ENCODE measurements at places on chromosomes 12 and 14. TPM values are rescaled to one million over a fixed set of nuclear protein-coding genes. Genes with fewer than 3 reads are reported as not detected.

DNA sequence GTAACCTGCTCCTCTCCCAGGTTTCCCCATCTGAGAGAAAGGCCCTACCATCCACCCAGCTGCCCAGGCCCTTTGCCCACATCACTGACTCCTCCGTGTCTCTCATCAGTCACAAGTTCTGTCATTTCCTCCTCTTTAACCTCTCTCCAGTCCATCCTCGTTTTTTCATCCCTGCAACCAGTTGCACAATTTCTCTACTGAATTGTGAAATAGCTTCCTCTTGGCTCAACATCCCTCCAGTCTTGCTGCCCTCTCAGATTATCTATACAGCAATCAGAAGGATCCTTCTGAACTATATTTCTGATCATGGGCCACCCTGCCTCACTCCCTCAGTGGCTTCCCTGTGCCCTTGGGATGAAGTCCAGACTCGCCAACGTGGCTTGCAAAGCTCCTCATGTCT is 6.8 kb downstream of the FAM161B start:
- no peaks in the 10 kb centered on the region for H3K27me3 ChIP-seq
- no peak for ATAC-seq
- peaks cover 7% of the 10 kb centered on the region for H3K36me3 ChIP-seq
- H3K4me3 ChIP-seq: no peak overlapping the region

DNA sequence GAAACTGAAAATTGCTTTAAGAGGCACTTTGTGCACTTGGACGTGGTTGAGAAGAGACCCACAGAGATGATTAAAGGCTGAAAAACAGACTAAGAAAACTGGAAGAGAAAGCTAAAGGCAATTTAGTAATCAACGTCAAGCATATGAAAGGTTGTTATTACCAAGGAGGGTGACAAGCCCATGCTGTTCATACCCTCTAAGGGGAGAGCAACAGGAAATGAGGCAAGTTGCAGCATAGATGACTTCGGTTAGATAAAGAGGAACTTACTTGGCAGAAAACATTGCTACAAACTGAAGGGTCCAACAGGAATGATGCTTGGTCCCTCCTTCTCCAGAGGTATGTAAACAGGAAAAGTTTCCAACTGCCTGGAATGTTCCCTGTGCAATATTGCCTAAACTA is 107.8 kb downstream of the DUSP6 start:
- H3K4me3 ChIP-seq: peak overlapping the region; percentile 74
- ATAC-seq: peak; percentile 86

GRCh38 chr14:77148510-77149231 is 7.1 kb upstream of the ZDHHC22 start:
- H3K27me3 ChIP-seq: peaks cover 32% of the 10 kb centered on the region
- H3K4me3 ChIP-seq: no peak overlapping the region
- no peaks in the 10 kb centered on the region for H3K4me1 ChIP-seq
- H3K36me3 ChIP-seq: no peaks in the 10 kb centered on the region

DNA sequence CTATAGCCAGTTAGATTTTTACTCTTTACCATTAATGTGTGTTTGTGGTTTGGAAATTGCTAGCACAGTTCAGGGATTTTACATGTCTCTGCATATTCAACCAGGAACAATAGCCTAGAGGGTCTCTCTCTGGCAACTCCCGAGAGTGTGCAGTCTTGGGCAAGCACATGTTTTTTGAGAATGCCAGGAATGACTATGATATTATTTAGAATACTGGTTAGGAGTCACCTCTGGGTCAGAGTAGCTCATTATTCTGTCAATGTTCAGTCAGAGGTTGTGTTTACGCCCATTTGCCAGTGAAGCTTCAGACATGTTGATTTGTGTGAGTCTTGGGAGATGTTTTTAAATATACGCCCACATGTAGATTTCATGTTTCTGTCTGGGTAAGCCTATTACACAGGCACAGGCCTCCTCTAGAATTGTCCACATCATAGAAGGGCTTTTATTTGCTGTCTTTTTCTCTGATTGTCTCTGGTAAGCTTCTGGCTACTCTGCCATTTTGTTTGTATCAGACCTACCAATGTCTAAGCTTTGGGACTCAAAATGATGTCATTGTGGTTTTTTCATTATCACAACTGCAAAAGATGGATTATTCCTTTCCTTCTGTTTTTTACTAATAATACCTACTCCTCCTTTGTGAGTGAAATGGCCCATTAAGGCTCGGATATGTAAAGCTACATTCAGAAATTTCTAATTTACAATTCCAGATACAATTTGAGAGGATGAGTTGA is 203.1 kb upstream of the PPFIA2 start:
- H3K27me3 ChIP-seq: no peaks in the 10 kb centered on the region
- no peak overlapping the region for H3K27ac ChIP-seq
- H3K36me3 ChIP-seq: no peaks in the 10 kb centered on the region
- no peak overlapping the region for H3K4me3 ChIP-seq
- H3K4me1 ChIP-seq: no peaks in the 10 kb centered on the region

DNA sequence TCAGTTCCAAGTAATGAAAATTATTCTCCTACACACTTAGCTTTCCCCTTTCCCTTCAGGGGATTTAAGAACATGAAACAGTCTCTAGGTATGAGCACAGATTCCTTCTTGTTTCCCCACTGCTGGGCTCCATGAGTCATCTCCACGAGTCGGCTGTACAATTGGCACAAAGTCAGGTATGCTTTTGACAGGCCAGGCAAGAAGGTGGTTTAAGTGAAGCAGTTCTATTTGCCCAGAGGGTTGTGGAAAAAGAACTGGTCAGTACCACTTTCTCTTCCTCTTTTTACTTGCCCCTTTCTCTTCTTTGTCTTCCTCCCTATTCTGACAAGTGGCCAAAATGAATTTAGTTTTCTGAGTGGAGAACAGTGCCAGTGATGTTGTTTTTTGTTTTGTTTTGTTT is 16.3 kb downstream of the DYNC1H1 start:
- H3K4me3 ChIP-seq: no peak overlapping the region
- H3K4me1 ChIP-seq: peaks cover 5% of the 10 kb centered on the region

DNA sequence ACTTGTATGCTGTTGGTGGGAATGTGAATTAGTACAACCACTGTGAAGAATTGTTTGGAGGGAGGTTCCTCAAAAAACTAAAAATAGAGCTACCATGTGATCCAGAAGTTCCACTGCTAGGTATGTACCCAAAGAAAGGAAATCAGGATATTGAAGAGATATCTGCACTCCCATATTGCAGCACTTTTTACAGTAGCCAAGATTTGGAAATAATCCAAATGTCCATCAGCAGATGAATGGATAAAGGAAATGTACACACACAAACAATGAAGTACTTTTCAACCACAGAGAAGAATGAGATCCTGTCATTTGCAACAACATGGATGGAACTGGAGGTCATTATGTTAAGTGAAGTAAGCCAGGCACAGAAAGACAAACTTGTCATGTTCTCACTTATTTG is 25.9 kb downstream of the TIGAR start:
- ATAC-seq: no peak
- no peak overlapping the region for H3K4me3 ChIP-seq
- peak overlapping the region; percentile 57 for H3K27ac ChIP-seq
- peaks cover 51% of the 10 kb centered on the region for H3K36me3 ChIP-seq

The GUCY2C gene
- total RNA-seq: not detected

GRCh38 chr12:132111654-132112304 is 32.3 kb downstream of the DDX51 start:
- H3K36me3 ChIP-seq: peaks cover 66% of the 10 kb centered on the region
- ATAC-seq: no peak
- no peaks in the 10 kb centered on the region for H3K4me1 ChIP-seq
- no peak overlapping the region for H3K4me3 ChIP-seq

DNA sequence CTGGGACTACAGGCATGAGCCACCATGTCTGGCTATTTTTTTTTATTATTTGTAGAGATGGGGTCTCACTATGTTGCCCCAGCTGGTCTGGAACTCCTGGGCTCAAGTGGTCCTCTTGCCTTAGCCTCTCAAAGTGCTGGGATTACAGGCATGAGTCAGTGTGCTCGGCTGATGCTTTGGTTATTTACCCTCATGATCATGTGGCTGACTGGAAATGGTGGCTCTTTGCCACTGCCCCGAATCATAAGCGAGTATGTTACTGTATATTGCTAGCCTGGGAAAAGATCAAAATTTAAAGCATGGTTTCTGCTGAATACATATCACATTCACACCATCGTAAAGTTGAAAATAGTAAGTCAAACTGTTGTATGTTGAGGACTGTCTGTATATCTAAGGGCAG is 101.1 kb downstream of the RGS6 start:
- H3K27me3 ChIP-seq: peaks cover 10% of the 10 kb centered on the region
- H3K36me3 ChIP-seq: no peaks in the 10 kb centered on the region
- no peak overlapping the region for H3K27ac ChIP-seq
- no peaks in the 10 kb centered on the region for H3K4me1 ChIP-seq

DNA sequence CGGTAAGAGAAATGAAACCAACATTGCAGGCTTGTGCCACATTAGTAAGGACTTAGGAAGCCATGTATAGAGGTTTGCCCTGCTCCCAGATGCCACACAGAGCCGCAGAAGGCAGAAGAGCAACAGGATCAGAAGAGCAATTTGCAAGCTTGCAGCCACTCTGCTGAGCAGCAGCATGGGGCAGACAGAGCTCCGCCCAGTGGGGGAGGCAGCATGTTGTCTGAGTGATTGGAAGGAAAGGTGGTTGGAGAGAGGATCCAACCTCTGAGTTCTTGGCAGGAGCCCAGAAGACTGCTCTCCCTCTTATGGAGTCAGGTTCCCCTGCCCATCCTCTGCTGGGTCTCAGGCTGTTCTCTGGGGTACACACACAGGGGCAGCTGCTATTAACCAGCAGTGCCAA is 2.3 kb upstream of the KRT6A start:
- H3K36me3 ChIP-seq: no peaks in the 10 kb centered on the region
- H3K4me1 ChIP-seq: no peaks in the 10 kb centered on the region

DNA sequence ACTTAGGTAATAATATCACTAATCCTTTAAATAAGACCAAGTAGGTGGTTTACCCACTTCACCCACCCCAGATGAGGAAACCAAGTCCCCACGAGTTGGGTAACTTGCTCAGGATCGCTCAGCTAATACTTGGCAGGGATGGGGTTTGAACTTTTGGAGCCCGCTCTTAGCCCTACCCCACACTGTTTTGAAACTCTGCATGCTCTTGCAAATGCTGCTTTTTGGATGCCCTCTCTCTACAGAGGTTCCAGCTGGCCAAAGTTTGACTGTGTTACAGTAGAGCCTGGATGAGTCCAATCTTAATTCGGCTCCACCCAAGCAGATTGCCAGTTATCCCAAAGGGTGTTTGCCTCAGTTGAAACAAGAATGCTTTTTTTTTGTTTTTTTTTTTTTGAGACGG is 6.8 kb downstream of the PLEKHG3 start:
- no peak overlapping the region for H3K27ac ChIP-seq
- H3K4me3 ChIP-seq: peak overlapping the region; percentile 85
- H3K36me3 ChIP-seq: no peaks in the 10 kb centered on the region
- no peaks in the 10 kb centered on the region for H3K27me3 ChIP-seq

GRCh38 chr12:52036587-52037171 is 14.6 kb upstream of the NR4A1 start:
- H3K4me3 ChIP-seq: peak overlapping the region; percentile 77
- peak; percentile 58 for ATAC-seq
- no peaks in the 10 kb centered on the region for H3K27me3 ChIP-seq
- H3K27ac ChIP-seq: peak overlapping the region; percentile 20
- no peaks in the 10 kb centered on the region for H3K36me3 ChIP-seq

The SMCO2 gene
- not detected for total RNA-seq

DNA sequence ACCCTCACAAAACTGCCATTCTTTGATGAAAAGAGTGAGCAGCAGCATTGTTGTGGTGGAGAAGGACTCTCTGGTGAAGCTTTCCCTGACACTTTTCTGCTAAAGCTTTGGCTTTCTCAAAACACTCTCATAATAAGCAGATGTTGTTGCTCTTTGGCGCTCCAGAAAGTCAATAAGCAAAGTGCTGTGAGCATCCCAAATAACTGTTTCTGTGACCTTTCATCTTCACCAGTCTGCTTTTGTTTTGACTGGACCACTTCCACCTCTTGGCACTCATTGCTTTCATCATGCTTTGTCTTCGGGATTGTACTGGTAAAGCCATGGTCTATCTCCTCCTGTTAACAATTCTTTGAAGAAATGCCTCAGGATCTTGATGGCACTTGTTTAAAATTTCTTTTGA is 424.7 kb upstream of the TMPO start:
- no peaks in the 10 kb centered on the region for H3K4me1 ChIP-seq
- H3K4me3 ChIP-seq: no peak overlapping the region
- H3K36me3 ChIP-seq: no peaks in the 10 kb centered on the region
- H3K27ac ChIP-seq: no peak overlapping the region
- ATAC-seq: no peak
- peaks cover 12% of the 10 kb centered on the region for H3K27me3 ChIP-seq

DNA sequence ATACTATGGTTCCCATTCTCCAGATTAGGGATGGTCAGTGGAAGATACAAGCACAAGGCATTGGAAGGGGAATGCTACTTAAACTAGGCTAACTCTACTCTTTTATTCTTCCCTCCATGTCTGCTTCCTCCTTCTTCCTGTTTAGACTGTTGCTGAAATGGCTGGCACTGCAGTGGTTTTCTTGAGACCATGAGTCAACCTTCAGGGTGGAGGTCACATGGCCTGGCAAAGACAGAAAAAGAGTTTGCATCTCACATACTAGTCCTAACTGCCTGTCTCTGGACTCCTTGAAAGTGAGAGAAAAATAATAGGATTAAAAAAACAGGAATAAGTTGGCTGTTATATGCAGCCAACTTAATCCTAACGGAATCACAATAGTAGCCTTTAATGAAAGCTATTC is 37.0 kb downstream of the ALDH1L2 start:
- no peaks in the 10 kb centered on the region for H3K4me1 ChIP-seq
- peak; percentile 76 for ATAC-seq
- no peaks in the 10 kb centered on the region for H3K27me3 ChIP-seq
- H3K36me3 ChIP-seq: no peaks in the 10 kb centered on the region
- H3K4me3 ChIP-seq: no peak overlapping the region
- no peak overlapping the region for H3K27ac ChIP-seq

The MYF6 gene
- not detected for total RNA-seq

DNA sequence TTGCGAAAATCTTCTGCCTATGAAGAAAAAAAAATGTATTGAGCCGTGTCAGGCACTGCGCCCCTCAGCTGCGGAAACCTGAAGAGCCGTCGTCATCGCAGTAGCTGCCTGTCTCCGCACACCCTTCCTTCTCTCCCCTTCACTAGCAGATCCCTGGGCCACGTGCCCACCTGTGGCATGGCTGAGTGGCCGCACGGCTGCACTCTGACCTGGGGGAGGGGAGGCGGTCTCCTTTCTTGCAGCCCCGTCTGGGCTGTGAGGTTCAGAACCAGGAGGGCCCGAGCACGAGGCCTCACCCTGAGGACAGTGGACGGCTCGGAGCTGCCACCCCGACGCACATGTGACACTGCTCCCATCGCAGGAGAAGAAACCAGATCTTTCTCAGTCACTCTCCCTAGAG is 24.9 kb downstream of the PGAM5 start:
- no peak overlapping the region for H3K4me3 ChIP-seq
- no peaks in the 10 kb centered on the region for H3K27me3 ChIP-seq

The GPR135 gene
- total RNA-seq: 2.1 TPM

DNA sequence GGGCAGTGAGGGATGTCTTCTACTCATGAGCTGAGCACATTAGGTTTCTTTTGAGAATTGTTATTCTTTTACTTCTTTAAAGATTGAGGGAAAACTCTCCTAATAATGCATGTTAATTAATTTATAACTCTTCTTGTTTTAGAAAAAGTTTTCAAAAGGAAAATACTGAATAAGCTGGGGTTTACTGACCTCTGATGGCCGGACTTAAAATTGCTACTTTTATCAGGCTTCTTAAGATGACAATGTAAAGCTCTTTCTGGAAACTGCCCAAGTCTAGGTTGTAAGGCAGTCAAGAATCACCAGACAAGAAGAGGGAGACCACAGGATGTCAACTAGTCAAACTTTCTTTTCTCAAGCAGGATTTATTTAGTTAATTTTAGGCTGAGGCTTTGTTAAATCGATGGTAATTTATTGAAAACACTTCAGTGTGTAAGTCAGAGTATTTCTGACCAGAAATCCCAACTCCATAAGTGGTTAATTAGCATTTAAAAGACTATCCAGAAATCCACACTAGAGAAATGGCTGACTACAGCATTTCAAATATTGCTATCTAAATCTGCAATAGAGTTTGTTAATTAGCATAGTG is 82.1 kb downstream of the AVPR1A start:
- H3K4me3 ChIP-seq: no peak overlapping the region
- H3K27ac ChIP-seq: no peak overlapping the region
- H3K4me1 ChIP-seq: no peaks in the 10 kb centered on the region
- no peaks in the 10 kb centered on the region for H3K36me3 ChIP-seq

Data from activated T-helper 17 cell treated with anti-CD3 and anti-CD28 coated beads, Interleukin-2, amount 50 U/mL, for 72 hours (primary cell).